ENCODE measurements at places on chromosomes 2 and 18.
A peak's percentile ranks its signal among the peaks of the same experiment; 100 is the strongest.

- DNase-seq: no peak
Measured at GRCh38 chr2:134347756-134348155, 93.9 kb downstream of the MGAT5 start.

GRCh38 chr2:161141033-161141432, 19.2 kb upstream of the TANK start:
- DNase-seq: no peak

GRCh38 chr2:210461401-210461800, 15.2 kb downstream of the LANCL1 start:
- no peak for DNase-seq

DNA sequence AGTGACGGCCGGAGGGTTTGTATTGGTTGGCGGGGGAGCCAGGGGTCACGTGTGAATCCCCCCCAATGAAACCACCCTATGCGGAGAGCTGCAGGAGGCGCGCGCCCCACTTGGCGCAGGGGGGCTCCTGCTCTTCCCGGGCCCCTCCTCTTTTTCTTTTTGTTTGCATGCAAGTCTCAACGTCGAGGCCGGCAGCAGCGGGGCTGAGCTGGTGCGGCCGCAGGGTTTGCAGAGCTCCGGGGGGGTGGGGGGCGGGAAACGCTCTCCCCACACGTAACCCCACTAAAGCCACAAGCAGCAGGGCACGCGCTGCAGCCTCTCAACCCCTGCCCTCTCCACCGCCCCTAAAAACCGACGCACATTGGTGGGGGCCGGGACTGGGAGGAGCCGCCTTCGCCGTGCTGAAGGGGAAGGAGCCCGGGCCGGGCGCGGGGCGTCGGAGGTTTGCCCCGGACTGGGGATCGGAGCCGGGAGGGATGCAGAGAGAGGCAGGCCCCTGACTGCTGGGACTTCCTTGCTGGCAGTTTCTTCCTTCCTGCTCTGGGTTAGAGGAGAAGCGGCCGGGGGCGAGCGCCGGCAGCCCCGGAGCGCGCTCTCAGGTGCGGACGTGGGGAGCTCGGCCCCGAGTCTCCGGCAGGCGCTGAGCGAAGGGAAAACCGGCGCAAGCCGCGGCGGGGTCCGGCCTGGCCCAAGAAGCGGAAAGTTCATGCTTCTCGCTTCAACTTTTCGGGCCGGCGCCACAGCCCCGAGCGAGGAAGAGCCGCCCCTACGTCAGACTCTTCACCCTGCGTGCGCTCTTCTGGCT, 864 bp downstream of the LBH start:
- DNase-seq: peak; percentile 16

GRCh38 chr18:7740821-7741220, 173.7 kb downstream of the PTPRM start:
- no peak for DNase-seq

GRCh38 chr2:234848578-234848977, 103.2 kb upstream of the SH3BP4 start:
- no peak for DNase-seq

GRCh38 chr2:164898475-164898874, 56.9 kb downstream of the SLC38A11 start:
- no peak for DNase-seq
